ENCODE measurements at places on chromosomes 11 and 22.
A peak's percentile ranks its signal among the peaks of the same experiment; 100 is the strongest.

DNA sequence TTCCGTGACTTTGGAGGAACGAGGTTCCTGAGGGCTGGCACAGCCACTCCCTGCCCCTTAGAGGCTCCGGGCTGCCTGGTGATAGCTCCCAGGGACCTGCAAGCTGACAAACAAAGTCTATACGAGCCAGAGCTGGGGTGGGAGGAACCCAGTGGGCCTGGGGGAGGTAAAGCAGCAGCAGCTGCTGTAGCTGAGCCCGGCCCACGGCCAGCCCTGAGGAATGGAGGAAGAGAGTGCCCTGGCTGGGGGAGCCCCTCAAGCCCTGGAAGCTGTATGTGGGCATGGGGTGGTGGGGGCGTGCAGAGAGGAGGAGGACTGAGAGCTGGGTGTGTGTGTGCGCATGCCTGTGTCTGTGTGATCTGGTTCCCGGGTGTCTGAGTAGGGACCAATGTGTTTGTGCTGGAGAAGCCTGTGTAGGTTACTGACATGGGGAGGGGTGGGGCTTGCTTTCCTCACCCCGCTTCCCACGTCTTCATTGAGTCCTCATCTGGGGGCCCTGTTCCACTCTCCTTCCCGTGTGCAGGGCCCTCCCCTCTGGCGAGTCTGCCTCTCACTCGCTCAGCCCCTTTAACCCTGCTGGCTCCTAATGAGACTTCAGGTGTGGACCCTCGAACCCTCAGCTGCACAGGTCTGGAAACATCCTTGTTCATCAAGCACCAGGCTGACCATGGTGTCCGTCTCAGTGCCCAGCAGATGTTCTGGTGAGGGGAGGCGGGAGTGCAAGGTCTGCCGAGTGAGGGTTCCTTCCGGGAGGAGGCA, 10.8 kb downstream of the ST3GAL4 start:
- DNase-seq, result no peak

DNA sequence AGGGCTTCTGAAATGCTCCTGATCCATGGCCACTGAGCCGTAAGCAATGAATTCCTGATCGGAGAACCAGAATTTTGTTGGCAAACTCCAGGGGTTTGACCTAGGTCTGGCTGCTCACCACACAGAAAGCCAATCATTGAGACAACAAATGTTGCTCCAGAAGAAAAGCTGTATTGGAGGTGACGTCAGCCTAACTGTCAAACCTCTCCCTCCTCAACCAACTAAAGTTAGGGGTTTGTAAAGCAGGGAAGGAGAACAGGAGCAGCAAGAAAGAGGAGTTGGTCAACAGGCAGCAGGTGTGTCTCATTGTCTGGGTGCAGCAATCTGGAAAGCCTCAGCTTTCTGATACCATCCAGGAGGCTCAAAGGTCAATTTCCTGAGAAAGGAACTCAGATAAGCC, 133.7 kb upstream of the SEZ6L start:
- no peak for DNase-seq

DNA sequence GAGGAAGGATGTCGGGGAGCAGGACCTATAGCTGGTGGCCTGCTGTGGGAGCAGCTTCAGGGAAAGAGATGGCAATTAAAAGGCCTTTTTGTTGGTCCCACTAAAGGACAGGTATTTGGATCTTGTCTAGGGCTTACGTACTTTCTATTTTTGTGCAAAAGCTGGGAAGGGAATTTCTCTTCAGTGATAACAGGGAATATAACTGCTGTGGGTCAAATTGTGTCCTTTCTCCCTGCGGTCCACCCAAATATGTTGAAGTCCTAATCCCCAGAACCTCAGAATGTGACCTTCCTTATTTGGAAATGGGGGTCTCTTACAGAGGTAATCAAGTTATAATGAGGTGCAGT, 14.0 kb downstream of the HSPA8 start:
- no peak for DNase-seq

- DNase-seq, result no peak
Measured at GRCh38 chr11:70146299-70146698, 56.8 kb upstream of the FADD start.

- no peak for DNase-seq
Measured at GRCh38 chr11:96373826-96374225, 15.9 kb downstream of the CCDC82 start.

GRCh38 chr11:60396799-60397198, 540 bp downstream of the MS4A14 start:
- DNase-seq, result no peak

- no peak for DNase-seq
Measured at GRCh38 chr11:127818625-127819024, 768.7 kb downstream of the ETS1 start.

GRCh38 chr22:44828193-44828592, 75.8 kb downstream of the ARHGAP8 start:
- peak; percentile 15 for DNase-seq

DNA sequence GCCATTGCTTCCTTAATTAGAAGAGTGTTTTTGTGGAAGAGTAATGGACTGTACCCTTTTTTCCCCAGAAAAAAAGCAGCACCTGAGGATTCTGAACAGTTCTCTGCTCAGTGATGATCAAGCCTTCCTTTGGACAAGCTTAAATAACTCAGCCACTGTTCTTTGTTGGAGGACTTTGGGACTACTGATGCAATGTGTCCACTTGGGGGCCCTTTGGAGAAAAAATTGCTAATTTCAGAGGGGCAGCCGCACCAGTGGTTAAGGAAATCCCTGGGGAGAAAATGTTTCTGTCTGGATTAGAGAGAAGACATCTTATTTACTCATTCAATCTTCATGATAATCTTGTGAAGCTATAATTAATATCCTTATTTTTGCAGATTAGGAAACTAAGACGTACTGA, 5.3 kb upstream of the KMT2A start:
- DNase-seq, result no peak
